ENCODE measurements at places on chromosomes 2 and 18.

- no peak for DNase-seq
Measured at GRCh38 chr18:26480897-26481795, 67.2 kb downstream of the KCTD1 start.

DNA sequence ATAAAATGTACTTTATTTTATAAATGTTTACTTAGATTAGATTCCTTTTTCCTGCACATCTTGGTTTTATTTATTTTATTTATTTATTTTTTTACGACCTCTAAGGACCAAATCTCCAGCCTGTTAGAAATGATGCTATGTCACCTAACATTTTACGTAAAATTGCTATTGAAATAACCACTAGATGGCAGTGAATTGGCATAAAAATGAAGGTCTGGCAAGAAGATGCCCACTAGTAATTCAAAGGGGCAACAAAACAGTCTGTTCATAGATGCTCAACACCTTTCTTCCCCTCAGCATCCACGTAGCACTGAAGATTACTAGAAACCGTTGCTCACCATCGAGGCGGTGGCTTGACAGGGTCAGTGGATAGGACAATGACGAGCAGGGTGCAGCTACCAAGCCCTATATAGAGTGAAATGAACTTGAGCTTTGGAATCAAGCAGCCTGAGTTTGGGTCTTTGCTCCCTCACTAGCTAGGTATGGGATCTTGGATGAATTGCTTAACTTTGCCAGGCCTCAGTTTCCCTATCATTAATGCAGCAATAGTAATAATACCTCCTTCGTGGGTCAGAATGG lies 128.7 kb upstream of the L3MBTL4 start:
- DNase-seq = no peak

- no peak for DNase-seq
Measured at GRCh38 chr18:44497757-44498490, 182.8 kb upstream of the SETBP1 start.

- DNase-seq = peak; percentile 32
Measured at GRCh38 chr2:58047961-58048360, 1.4 kb downstream of the VRK2 start.

DNA sequence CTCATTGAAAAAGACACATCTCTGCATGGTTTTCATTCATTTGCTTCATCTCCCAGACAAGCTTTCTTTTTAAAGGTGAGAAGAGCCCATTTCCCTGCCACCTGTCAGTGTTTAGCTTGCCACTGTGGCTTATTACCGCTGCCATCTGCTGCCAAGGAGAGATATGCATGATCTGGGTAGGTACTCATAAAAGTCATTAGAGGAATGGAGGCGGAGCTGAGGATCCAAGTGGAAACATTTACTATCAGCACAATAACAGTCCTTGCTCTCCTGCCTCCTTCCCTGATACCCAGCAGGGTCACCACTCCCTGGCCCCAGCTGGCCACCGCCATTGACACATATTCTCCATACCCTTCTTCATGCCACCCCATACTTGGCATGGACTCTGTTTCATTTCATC lies 390.4 kb downstream of the TSN start:
- DNase-seq = no peak

DNA sequence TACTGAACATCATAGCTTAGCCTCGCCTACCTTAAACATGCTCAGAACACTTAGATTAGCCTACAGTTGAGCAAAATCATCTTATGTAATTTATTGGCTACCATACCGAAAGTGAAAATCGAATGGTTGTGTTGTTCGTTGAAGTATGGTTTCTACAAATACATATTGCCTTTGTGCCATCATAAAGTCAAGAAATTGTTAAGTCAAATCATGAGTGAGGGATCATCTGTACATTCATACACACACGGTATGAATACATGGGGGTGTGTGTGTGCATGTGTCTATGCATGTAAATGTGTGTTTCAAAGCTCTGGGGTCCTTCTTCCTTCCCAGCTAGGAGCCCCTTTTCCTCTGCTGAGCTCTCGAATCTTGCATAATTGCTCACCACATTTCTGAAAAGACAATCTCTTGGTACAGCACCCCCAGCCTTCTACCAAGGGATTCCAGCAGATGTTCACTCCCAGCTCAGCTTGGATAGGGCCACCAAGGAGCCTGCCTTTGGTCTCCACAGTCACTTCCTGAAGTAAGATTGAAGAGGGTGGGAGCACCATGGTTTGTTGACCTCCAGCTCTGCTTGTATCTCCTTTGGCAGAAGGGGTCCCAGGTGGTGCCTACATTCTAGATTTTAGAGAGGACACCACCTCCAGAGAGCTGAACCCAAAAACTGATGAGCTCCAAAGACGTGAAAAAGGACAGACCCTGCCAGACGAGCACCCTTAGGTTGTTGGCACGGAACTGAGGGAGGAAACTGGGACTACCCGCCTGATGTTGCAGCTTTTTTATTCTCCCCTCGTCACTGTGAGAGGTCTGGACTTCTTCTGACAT lies 33.2 kb upstream of the CYP1B1 start:
- no peak for DNase-seq

Data from hematopoietic multipotent progenitor cell treated with erythropoietin and hydrocortisone succinate and interleukin-3 and kit ligand, for 17 days (in vitro differentiated cells).